Activated CD4-positive, alpha-beta memory T cell treated with anti-CD3 and anti-CD28 coated beads, Interleukin-2, amount 10 ng/mL, durations not matched to agents 7 days and 5 days (primary cell): ENCODE measurements at places on chromosomes 2 and 18. TPM values are rescaled to one million over a fixed set of nuclear protein-coding genes. Genes with fewer than 3 reads are reported as not detected.
A peak's percentile ranks its signal among the peaks of the same experiment; 100 is the strongest.

The SIX3 gene
- total RNA-seq, result 0.08 TPM

The COL6A3 gene
- 1.3 TPM for total RNA-seq

The HMSD gene
- total RNA-seq, result 8.5 TPM

The LRATD1 gene
- total RNA-seq, result not detected

The HJURP gene
- 126 TPM for total RNA-seq

The FHOD3 gene
- not detected for total RNA-seq

The CENPA gene
- 43.1 TPM for total RNA-seq

The SLC9A4 gene
- 0.15 TPM for total RNA-seq

The C2orf76 gene
- total RNA-seq, result 7.1 TPM

The TPRKB gene
- total RNA-seq, result 32.9 TPM

The CNDP1 gene
- total RNA-seq, result not detected

The FAM237A gene
- not detected for total RNA-seq

The TUBA3E gene
- not detected for total RNA-seq

The CXCR4 gene
- total RNA-seq, result 202 TPM

The LHCGR gene
- not detected for total RNA-seq

The ARL5A gene
- 50.6 TPM for total RNA-seq

The SPATA3 gene
- 0.35 TPM for total RNA-seq

The UPP2 gene
- total RNA-seq, result not detected

DNA sequence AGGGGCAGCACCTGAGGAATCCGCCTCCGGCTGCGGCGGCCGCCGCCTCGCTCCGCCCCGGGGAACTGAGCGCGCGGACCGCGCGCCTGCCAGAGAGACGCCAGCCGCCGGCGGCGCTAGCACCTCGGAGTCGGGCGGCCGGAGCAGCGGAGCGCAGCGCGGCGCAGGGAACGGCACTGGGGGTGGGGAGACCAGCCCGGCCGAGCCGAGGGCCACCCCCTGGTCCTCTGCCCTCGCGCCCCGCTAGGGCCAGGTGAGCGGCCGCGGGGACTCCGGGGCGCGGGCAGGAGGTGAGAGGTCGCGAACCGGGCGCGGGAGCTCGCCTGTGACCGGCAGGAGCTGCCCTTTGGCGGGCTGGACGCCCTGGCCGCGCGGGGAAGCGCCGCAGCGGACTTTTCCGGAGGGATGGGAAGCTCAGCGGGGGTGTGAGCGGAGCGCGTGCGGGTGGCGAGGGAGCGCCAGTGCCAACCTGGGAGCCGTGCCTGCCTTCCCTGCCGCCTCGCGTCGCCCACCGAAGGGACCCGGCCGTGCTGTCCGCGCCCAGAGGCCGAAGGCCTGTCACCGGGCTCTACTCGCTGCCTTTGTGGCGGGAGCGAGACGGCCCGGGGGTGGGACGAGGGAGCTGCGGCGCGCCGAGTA, at the start of gene GREB1L:
Gene GREB1L, plus strand, starts transcription at position 92 of the 639 bp plus-strand sequence. CDS start 141,287 bp downstream, outside the sequence.
- no peak for DNase-seq

DNA sequence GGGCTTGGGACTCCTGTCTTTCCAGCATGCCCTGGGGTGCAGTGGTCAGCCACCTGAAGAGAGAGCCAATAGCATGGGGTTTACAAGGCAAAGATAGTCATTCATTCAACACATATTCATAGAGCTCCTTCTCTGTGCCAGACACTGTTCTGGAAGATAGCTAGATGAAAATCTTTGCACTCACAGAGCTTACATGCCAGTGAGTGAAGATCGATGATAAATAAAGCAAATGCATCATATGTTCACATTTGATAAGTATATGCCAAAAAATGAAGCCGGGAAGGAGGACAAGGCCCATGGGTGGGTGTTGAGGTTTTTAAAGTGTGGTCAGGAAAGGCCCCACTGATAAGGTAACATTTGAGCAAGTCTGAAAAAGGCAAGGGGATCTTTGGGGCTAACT, 130.8 kb upstream of the CDCA7 start:
- DNase-seq, result no peak

DNA sequence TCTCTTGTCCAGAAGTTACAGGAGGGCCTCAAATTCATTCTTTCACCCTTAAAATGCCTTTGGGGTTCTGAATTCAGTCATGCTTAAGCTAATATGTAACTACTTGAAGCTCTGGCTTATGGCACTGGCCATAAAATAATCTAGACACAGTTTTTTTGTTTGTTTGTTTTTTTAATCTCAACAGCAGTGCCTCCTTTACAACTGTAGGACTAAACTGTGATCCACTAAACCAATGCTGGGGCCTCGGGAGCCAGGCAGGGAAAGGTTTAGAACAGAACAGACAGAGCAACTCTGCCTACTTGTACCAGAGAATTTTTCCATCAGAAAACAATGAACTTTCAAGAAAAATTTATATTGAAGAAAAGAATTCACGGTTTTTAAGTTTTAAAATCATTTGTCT, 1.7 kb downstream of the STAM2 start:
- no peak for DNase-seq

DNA sequence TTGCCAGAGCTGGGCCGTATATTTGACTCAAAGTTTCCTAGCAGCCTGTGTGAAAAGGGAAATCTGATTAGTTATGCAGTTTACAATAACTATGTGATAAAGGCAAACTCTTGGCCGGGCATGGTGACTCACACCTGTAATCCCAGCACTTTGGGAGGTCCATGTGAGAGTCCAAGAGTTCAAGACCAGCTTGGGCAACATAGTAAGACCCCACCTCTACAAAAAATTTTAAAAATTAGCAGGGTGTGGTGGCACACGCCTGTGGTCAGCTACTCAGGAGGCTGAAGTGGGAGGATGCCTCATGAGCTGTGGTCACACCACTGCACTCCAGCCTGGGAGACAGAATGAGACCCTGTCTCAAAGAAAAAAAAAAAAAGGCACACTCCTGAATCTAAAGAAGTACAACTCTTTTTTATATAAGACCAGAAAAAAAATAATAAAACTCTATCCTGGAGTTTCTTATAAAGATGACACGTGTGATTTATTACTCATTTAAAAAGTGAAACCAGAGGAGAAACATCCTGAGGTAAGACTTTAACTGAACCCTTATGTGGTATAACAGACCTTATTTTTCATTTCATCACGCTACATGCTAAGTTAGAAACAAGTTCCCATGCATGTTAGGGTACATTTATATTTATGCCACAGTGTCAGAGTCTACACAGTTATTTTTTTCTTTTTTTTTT, 32.6 kb upstream of the KCMF1 start:
- peak; percentile 59 for DNase-seq

- no peak for DNase-seq
These were observed 251.4 kb upstream of the UBE2E3 start for GRCh38 chr2:180728928-180729559.

GRCh38 chr2:232576995-232577394, 26.5 kb downstream of the EIF4E2 start:
- DNase-seq, result no peak

GRCh38 chr2:121245120-121245820, 39.7 kb downstream of the TFCP2L1 start:
- no peak for DNase-seq

- DNase-seq, result no peak
These were observed 81.4 kb downstream of the MTCL1 start for GRCh38 chr18:8786483-8787370.

GRCh38 chr2:20507166-20507692, 60.4 kb downstream of the RHOB start:
- DNase-seq, result peak; percentile 47

DNA sequence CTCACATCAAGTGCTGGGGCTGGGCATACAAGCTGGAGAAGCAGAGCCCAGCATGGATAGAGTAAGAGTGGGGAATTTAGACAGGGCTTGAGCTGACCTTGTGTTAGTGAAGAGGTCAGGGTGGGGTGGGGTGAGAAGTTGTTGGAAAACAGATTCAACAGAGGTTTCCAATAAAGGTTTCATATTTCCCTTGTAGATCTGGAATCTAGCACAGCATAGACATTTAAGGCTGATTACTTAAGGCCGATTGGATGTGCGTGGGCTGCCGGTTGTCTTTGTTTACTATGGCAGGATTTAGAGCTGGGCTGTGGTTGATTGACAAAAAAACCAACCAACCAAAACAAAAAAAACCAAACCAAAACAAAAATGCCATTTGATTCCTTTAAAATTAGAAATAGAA, 114.9 kb upstream of the SEC11C start:
- DNase-seq, result no peak

GRCh38 chr2:109054865-109055264, 65.8 kb upstream of the EDAR start:
- DNase-seq, result no peak

DNA sequence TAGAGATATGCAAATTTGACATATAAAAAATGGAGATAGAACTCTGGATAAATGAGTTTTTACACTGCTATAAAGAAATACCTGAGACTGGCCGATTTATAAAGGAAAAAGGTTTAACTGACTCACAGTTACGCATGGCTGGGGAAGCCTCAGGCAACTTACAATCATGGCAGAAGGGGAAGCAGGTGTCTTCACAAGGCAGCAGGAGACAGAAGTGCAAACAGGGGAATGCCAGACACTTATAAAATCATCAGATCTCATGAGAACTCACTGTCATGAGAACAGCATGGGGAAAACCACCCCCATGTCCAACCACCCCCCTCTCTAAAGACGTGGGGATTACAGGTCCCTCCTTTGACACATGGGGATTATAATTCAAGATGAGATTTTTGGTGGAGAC, 1540.2 kb upstream of the SLC39A10 start:
- DNase-seq, result no peak

- DNase-seq, result no peak
These were observed 3.1 kb upstream of the MSGN1 start for GRCh38 chr2:17813010-17813741.

GRCh38 chr2:237547841-237548416, 18.4 kb upstream of the PRLH start:
- no peak for DNase-seq

DNA sequence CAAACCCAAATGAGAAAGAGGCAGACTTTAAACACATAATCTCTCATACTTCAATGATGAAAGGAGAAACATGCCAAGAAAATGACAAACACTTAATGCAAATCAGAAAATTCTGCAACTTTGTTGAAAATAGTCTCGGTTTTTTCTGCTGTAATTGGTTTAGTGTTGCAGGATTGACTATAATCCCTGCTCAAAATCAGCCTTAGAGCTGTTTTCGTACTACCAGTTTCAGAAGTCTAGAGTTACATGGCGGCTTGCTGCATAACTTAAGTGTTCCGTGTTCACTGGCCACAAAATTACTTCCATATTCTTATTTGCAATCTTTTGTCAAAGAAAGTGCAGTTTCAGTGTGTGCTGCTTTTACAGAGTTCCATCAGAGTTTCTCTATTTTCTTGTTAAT, 48.9 kb upstream of the ITGAV start:
- DNase-seq, result no peak

DNA sequence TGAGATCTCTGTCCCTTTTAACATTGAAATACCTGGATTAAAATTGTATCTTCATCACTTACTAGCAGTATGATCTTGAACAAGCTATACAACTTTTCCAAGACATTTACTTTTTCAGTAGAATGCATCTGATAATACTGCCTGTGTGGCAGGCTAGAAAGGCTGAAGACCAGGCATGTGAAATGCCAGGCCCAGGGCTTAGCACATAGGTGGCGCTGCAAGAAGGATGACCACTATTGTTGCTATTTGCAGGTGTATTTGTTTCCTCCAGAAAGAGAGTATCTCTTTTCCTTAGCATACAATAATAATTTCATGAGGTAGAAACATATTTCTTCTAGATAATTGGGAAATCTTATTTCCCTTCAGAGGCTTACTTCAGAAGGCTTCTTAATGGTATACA, 331.3 kb downstream of the THSD7B start:
- no peak for DNase-seq

GRCh38 chr2:112093216-112093615, 38.1 kb downstream of the TMEM87B start:
- DNase-seq, result no peak

DNA sequence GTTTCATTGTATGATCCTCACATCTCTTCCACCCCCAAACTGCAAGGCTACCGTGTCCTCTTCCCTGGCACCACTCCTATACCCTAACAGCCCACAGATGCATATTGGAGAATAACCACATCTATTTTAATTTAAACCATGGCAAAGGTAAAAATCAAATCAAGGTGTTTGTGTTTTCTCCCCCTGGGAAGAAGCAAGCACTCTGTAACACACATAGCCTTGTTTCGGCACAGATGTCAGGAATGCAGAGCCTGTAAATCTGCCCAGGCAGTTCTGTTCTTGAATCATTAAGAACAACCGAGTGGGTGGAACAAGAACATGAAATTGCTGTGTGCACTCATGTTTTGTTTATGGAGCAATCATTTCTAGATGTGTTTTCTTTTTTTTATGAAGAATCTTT, 6.8 kb upstream of the COX7A2L start:
- no peak for DNase-seq

GRCh38 chr2:197891897-197892442, 87.6 kb downstream of the PLCL1 start:
- no peak for DNase-seq

DNA sequence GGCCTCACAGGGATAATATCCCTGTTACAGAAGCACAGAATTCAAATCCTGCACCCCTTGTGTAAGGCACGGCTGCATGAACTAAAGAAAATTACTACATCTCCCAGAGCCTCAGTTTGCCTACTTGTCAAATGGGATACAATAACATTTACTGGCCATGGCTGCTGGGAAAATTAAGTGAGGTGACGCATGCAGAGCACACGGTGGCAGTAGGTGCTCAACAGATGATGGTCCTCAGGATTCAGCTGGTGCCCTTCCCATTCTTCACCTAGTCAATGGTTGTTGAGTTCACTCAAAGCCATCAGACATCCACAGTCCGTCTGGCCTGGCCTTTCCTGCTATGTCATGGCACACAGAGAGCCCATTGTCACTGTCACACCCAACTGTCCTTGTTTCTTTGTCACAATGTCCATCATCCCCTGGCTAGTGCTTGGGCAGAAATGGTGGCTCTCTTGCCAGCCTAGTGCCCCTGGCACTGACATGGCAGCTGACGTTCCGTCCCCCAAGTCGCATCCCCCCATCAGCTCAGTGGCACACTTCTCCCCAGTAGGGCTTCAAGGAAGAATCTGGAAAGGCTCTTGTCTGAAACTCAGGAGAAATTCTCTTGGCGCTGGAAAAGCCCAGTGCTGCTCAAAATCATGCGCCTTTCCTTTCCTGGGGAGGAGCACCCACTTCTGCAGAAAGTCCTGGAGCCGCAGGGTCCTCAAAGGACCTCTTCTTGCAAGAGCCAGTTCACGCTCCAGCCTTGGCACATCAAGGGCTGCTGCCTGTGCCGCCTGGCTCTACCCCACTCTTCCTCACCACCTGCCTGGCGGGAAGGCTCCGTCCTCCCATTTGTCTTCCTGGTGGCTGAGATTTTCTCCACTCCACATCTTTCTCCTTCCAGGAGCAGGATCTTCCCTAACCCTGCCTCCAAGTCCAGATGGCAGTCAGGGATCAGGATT, 55.9 kb upstream of the SLC66A3 start:
- no peak for DNase-seq

GRCh38 chr2:183123959-183124221, 353 bp upstream of the NUP35 start:
- DNase-seq, result no peak

- no peak for DNase-seq
These were observed 60.0 kb downstream of the DOCK10 start for GRCh38 chr2:224982226-224982625.

- no peak for DNase-seq
These were observed 26.4 kb downstream of the CELF4 start for GRCh38 chr18:37539236-37539635.
